ENCODE measurements at places on chromosomes 11 and 22. TPM values are rescaled to one million over a fixed set of nuclear protein-coding genes. Genes with fewer than 3 reads are reported as not detected.

CHADL gene
- total RNA-seq: 1.2 TPM

FXYD6 gene
- not detected for total RNA-seq

TNKS1BP1 gene
- 143 TPM for total RNA-seq

DEPDC7 gene
- total RNA-seq: not detected

LINC01488 gene
- total RNA-seq: not detected

PANX3 gene
- total RNA-seq: not detected

ALX4 gene
- total RNA-seq: not detected

ARHGEF17 gene
- total RNA-seq: 11.0 TPM

DENND6B gene
- 1.7 TPM for total RNA-seq

HEPN1 gene
- total RNA-seq: not detected

GPHA2 gene
- total RNA-seq: not detected

TRIM3 gene
- total RNA-seq: 24.7 TPM

DLAT gene
- 78.9 TPM for total RNA-seq

CARD10 gene
- total RNA-seq: 20.7 TPM

OR5AK2 gene
- total RNA-seq: not detected

OR52B6 gene
- total RNA-seq: not detected

SCARF2 gene
- total RNA-seq: 5.4 TPM

Measured in PC-3 (cell line).